ENCODE measurements at places on chromosomes 16 and 17.

DNA sequence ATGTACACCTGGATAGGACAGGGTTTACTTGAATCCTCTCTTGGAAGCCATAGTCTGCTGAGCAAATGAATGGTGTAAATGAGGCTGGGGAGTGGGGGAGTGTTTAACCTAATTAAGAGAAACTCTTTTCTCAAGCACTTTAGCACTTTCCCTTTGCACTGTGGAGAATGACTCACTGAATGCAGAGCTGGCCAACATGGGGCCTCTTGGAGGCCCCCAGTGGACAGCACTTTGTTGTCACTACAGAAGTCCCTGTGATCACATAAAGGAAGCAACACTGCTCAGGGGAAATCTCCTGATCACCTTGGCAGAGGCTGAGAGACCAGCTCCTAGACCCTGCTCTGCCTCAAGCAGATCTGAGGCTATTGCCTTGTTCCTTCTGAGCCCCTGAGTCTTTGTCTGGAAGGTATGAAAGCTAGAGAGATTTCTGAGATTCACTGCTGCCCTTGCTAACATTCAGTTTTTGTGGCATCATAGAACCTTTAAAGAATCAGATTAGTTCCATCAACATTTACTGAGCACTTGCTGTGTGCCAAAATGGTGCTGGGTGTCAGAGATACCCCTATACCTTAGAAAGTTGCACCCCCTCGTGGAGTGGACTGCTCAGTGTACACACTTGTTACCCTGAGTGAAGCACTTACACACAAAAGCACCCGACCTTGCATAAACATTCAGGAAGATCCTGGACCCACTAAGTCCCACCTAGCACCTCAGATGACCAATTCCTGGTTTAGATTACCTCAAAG lies 230.1 kb upstream of the CCL2 start:
- no peak for DNase-seq

DNA sequence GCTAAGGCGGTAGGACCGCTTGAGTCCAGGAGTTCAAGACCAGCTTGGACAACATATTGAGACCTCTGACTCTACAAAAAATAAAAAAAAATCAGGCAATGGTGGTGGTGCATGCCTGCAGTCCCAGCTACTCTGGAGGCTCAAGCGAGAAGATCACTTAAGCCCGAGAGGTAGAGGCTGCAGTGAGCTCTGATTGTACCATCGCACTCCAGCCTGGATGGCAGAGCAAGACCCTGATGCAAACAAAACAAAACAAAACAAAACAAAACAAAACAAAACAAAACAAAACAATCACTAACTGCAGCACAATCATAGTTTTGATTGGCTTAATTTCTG lies 2.5 kb upstream of the BANP start:
- DNase-seq = no peak

DNA sequence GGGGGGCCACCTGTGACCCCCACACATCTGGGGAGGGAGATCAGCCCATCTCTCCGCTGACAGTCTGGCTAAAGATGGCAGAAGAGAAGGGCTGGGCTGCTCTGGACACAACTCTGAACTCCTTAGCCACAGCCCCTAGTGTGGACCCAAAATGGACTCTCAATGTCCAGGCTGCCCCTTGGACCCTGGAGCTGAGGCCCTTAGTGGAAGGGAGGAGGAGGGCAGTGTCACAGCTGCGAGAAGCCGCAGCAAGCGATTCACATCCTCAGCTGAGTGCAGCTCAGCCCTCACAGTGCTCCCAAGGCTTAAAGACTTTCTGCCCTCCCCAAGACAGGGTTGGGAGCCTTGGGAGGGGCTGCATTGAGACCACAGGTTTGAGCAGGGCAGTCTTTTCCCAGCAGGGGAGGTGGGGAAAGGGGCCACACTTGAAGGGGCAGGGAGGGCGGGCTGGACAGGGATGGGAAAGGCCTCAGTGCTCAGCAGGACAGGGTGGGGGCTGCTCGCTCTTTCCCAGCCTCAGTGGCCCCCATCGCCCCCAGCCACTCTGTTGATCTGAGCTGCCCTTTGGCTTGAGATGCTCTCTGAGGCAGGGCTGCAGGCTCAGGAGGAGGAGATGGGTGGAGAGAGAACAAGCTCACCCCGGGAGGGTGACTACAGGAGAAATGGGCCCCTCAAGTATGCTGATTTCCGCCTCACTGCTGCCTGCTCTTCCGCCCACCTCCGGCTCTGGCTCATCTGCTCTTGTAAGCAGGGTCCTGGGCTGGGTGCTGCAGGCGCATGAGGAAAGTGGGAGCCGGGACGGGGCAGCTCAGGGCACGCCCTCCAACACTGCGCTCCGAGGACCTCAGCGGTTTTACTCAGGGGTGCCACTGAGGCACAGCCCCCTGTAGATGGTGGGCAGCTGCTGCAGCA lies 50.9 kb upstream of the MTSS2 start:
- no peak for DNase-seq

- no peak for DNase-seq
Observed at GRCh38 chr17:17151541-17151940, 54.6 kb downstream of the PLD6 start.

- DNase-seq = no peak
Observed at GRCh38 chr17:16066125-16066524, 66.5 kb downstream of the TTC19 start.

GRCh38 chr17:3276126-3276525 lies 22.0 kb downstream of the OR3A1 start:
- DNase-seq = no peak

GRCh38 chr16:50253514-50253910 lies 12.8 kb upstream of the ADCY7 start:
- DNase-seq = no peak

GRCh38 chr16:70705056-70705455 lies 19.2 kb upstream of the MTSS2 start:
- no peak for DNase-seq

DNA sequence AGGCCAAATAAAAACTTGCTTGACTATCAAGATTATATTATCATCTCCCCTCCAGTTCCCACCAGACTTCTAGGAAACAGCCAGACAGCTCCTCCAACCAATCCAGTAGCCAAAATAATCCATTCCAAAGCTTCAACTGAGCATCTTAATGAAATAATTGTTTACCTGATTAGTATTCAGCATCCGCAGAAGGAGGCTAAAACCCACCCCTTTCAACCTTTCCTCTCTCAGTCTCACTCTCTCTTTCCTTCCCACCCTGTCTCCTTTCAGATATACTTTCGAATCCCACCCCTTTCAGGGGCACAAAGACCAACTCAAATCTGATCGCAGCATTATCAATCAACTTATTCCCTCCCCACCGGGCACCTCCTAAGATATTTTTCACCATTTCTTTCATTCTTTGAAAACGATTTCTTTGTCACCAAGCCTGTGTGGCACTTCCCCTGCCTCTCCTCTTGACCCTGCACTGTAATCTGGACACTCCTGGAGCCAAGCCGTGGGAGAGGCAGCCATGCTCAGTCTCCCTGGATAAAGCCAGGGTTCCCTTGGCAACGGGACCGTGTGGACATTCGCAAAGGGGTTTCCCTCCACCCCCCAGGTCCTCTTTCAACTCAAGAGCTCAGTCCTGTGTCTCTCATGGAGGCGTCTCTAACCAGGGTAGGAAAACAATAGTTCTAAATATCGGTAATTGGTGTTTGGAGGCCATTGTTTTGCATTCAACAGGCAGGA lies at the start of gene ANKFN1:
ANKFN1 (plus strand) TSS at position 602 of the 729 bp plus-strand sequence. CDS start 59,193 bp downstream, outside the sequence.
- DNase-seq = no peak

GRCh38 chr17:42944211-42944610 lies 20.0 kb downstream of the AARSD1 start:
- no peak for DNase-seq

DNA sequence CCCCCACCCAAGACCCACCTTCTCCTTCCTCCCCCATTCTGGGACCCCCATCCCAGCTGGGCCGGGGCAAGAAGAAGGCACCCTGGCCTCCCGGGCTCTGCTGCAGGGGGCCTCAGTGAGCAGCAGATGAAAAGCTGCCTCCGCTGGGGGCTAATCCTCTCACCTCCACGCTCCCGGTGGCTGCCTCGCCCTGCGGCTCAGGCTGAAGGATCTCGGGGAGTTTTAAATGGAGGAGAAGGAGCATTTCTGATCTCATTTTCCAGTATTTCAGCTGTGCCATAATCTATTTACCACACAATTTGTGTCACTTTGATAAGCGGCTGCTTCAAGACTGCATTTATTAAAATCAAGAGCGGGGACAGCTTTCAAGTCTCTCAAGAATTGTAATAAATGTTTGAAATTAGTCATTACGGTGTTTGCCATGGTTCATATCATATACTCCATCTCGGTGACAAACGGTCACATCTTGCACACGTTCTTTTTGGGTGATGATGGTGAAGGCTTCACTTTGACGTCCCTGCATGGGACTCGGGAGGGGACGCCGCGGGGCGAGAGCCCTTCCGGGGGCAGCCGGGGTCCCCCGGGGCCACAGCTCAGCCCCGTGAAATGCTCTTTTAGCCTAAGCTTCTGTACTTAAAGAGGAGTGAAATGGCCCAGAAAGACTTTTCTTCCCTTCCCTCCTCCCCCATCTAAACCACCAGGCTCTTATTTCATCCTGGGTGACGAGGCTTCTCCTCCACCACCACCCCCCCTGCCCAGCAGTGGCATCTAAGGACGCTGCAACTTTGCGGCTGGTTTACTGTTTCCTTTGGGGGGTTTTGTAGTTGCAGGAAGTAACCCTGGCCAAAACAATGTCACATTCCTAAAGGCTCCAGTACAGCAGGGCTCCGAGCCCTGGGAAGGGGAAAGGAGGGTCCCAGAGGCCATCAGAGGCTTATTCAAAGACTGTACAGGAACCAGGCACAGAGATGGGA lies 313.1 kb upstream of the TNRC6C start:
- DNase-seq = no peak

- DNase-seq = no peak
Observed at GRCh38 chr17:69949496-69949895, 125.5 kb upstream of the KCNJ16 start.

GRCh38 chr17:57910462-57911420 lies 44.5 kb downstream of the CUEDC1 start:
- DNase-seq = no peak

- DNase-seq = no peak
Observed at GRCh38 chr17:27356091-27356705, 62.3 kb downstream of the WSB1 start.

- DNase-seq = no peak
Observed at GRCh38 chr17:41301204-41301790, 1.4 kb downstream of the KRTAP29-1 start.

DNA sequence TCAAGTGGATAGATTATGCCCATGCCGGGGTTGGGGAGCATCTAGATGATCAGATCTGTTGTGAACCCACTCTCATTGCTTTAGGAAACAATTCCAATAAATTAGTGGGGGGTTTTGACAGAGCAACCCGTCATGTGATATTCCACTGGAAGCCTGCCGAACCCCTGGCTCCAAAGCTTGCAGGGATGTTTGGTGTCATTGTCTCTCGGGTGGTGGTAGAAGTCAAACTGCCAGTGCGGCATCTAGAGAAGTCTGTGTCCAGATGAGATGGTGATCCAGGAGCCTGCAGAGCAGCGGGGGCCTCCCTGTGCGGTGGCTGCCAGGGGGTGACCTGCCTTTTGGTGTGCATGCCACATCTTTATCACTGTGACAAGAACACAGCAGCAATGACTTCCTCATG lies 91.7 kb downstream of the SHISA6 start:
- DNase-seq = no peak

DNA sequence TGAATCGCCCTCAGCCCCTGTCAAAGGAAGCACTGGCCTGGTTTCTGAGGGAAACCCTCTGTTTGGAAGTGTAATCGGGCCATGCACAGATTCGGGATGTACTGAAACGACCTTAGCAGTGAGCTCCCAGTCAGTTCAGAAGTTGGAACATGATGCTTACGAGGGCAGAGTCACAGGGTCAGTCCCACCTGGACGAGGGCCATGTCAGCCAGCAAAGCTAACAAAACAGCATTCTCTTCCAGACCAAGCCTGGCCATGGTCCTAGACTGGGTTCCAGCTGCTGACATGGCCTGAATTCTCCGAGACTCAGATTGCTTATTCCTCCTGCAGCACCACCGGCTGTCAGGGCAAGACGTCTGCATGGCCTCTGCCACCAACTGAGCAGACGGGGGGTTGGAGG lies 192.2 kb upstream of the WSCD1 start:
- no peak for DNase-seq

GRCh38 chr16:27853651-27854050 lies 209.9 kb downstream of the GSG1L start:
- DNase-seq = no peak

Data from DMS153 (cell line).